GM18507 (cell line): ENCODE measurements at places on chromosomes 3 and 15.

DNA sequence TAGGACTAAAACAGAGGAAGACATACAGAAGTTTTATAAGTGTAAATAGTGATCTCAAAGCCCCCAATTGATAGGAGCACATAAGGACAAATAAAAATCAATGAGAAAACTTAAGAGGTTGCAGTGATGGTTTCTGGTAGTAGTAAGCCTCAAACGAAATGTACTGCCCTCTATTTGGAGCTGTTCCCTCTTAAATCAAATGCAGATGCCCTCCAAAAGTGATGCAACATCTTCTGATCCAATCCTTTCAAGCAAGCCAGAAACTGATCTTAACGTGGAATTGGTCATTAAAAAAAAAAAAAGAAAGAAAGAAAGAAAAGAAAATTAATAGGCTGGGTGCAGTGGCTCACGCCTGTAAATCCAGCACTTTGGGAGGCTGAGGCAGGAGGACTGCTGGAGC lies 259.3 kb downstream of the ZBTB20 start:
- DNase-seq: no peak

GRCh38 chr3:178538056-178538455 lies 1.8 kb downstream of the KCNMB2 start:
- DNase-seq: no peak

GRCh38 chr3:107412376-107412775 lies 35.1 kb downstream of the CCDC54 start:
- no peak for DNase-seq

- no peak for DNase-seq
Observed at GRCh38 chr3:1172644-1173043, 79.8 kb downstream of the CNTN6 start.

DNA sequence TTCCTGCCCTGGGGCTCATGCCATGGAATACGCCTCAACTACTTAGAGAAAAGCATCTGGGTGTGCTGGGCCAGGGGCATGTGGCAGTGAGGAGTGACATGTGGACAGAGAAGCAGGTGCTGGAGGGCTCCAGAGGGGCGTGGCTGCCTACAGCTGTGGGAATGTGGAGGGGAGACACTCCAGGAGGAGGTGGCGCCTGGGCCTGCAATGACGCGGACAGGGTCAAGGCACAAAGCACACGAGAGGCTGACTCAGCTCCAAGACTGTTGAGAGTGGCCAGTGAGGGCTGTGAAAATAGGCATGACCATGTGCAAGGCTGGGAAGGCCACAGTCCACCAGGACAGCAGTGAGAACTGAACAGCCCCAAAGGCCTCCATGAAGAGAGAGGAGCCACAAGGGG lies 48.5 kb downstream of the PTH1R start:
- no peak for DNase-seq

- DNase-seq: no peak
Observed at GRCh38 chr15:101692801-101693598, 31.3 kb downstream of the TARS3 start.

DNA sequence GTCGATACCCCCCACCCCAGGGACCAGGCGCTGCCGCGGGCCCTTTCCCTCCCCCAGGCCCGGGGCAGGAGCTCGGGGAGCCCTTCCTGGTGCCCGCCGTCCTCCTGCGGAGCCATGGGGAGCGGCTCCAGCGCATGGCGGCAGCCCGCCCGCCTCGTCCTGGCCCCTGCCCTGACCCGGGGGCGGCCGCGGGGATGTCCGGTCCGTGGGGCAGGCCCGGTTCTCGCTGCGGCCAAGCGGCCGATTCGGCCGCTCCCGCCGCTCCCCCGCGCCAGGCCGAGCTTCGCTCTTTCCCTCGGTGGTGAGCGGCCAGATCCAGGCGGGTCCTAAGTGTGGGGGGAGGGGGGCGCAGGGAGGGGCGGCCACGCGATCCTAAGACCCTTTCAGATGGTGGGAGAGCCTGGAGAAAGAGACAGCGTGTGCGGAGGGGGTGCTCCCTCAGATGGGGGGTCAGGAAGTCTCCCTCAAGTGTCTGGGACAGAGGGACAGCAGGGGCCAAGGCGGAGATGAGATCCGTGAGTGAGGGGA lies 1.3 kb downstream of the NEIL1 start:
- no peak for DNase-seq

GRCh38 chr3:99939876-99940275 lies 122.2 kb downstream of the CMSS1 start:
- DNase-seq: no peak
